ENCODE measurements at places on chromosomes 12 and 14.
A peak's percentile ranks its signal among the peaks of the same experiment; 100 is the strongest.

DNA sequence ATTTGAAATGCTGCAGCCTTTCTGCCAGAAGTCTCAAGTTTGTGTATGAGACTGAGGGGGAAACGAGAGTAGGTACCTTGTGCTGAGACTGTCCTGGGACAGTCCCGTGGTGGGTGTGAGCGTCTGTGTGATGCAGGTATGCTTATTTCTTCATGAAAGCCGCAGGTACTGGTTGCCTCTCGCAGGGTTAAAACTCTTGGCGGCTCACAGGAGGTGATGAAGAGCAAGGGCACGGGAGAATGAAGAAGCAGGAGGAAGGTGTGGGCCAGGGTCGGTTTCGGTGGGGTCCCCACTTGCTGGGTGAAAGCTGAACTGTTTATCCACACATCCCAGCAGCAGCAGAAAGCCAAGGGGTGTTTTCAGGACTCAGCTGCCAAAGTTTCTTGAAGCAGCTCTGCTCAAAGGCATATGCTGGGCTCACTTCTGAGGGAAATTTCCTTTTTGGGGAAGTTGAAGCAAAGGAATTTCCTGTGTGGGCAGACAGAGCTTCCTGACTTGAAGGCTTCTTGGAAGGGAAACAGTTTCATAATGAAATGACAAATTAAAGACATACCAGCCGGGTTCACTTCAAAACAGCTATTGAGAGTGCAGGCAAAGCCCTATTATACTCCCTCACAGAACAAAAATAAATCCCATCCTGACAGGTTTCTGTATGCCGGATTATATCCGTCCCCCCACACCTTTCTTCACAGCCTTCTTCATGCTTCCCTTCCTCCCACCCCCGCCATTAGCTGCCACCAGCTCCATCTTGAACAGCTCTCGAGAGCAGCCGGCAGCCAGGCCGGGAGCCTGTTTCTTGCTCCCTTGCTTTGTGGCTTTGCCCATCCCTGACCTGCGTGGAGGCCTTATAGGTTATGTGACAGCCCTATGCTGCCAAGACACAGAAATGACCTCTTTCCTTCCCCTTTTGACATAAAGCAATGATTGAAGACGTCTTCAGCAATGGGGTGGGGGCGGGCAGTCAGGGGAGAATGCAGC lies 116.6 kb downstream of the ETV6 start:
- DNase-seq, result no peak

- DNase-seq, result no peak
These were observed 296.4 kb downstream of the DPF3 start for GRCh38 chr14:72597252-72598233.

DNA sequence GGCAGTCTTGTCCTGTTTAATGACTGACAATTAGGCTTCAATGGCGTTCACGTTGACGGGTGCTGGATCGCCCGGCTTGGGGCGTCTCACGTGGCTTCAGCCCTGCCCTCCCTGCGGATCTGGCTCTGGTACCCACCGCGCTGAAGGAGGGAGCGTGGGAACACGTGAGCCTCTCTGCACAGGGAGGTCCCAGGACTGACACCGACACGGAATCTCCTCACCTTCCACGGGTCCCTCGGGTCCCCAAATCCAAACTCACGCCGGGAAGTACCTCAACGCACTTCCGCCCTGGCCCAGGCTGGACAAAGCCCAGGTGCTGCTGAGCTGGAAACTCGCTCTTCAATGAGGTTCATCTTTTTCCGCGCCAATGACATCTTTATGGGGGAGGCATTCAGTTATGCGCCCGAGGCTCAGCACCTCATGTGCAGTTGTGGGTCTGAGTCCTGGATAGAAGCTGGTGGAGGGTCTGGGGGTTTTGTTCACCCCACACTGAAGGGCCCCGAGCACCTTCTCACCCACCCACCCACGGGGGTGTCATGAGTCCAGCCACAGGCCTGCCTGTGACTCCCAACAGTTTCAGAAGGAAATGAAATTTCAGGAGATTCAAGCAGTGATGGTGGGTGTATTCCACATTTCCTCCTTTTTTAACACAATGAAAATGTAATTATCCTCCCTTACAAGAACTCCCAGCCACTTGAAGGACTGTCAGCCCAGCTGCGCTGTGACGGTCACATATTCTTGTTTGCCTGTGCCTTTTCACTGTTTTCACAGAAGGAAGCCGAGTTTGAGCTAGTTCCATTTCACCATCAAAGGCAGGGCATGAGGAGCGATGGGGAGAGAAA lies 251.7 kb upstream of the SFSWAP start:
- DNase-seq, result no peak

DNA sequence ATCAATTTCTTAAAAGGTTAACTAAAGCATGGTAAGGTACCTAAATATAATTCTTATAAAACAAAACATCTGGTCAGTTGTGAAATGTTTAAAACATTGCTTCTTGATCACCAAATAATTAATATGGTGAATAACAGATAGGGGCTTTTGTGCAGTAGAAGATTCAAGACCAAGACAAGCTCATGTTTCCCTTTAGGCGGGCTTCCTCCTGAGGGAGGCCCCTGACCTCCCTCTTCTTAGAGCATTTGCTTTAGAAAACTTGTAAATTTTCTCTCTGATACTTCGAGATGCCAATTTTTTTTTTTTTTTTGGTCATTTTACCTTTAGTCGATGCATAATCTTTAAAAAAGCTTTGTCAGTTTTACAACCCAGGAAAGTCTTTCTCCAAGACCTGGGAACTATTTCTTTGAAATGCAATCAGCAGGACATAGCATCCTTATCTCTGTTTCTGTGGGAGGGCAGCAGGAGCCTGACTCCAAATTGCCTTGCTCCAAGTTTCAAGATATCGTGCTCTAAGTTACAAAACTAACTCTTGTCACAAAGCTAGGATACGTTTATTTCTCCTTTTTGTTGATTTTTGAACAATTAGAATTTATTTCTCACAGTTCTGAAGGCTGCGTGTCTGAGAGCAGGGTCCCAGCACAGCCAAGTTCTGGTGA lies 66.6 kb upstream of the BICD1 start:
- DNase-seq, result no peak

DNA sequence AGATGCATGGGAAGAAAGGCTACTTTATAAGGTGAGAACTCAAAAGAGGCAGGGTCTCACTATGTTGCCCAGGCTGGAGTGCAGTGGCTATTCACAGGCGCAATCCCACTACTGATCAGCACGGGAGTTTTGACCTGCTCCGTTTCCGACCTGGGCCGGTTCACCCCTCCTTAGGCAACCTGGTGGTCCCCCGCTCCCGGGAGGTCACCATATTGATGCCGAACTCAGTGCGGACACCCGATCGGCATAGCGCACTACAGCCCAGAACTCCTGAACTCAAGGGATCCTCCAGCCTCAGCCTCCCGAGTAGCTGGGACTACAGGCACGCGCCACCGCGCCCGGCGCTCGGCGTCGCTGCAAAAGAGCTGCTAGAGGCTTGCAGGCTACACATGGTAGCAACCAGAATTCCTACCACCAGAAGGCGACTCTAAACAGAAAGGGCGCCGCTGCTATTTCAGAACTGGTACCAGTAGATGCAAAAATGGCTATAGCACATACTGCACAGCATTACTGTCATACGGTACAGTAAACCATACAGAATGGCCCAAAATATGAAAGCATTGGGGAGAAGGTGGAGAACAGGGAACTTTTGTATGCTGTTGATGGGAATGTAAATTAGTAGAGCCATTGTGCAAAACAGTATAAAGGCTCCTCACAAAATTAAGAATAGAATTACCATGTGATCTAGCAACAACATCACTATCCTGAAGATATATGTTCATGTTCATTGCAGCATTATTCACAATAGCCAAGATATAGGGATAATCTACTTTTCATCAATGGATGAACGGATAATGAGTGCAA lies 1.2 kb upstream of the NEMF start:
- peak; percentile 62 for DNase-seq

DNA sequence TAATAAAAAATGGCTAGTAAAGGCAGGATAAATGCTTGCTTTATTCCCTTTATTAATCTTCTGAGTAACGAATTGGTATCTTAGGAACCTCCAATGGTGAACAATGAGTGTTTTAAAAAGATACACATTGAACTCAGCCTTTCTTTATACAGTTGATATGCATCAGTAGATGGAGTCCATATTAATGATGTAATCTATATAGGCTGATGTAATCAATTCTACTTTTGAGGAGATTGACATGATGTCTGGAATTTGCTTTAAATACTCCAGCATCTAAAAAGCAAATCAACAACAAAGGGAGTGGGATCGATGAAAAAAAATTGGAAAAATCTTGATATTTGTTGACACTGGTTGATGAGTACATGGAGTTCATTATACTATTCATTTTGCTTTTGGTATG lies 106.2 kb downstream of the ANO4 start:
- DNase-seq, result no peak

DNA sequence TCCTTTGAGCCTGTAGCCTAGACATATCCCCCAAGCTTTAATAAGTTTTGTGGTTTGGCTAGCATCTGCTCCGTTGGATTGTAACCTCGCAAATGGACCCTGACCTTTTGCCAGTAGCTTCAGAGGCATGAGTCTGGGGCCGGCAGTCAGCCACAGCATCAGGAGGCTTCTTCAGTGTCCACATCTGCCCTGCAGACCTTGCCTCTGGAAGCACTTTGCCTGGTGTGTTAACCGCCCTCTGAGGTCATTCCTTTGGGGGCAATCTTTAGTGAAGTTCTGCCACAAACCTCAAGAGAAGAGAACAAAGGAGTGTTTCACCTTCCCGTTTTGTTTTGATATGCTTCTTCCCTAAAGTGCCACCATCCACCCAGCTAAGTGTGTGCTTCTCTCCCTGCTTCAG lies 71.4 kb downstream of the GNS start:
- no peak for DNase-seq

GRCh38 chr12:69906411-69907216 lies 81.6 kb downstream of the MYRFL start:
- no peak for DNase-seq

DNA sequence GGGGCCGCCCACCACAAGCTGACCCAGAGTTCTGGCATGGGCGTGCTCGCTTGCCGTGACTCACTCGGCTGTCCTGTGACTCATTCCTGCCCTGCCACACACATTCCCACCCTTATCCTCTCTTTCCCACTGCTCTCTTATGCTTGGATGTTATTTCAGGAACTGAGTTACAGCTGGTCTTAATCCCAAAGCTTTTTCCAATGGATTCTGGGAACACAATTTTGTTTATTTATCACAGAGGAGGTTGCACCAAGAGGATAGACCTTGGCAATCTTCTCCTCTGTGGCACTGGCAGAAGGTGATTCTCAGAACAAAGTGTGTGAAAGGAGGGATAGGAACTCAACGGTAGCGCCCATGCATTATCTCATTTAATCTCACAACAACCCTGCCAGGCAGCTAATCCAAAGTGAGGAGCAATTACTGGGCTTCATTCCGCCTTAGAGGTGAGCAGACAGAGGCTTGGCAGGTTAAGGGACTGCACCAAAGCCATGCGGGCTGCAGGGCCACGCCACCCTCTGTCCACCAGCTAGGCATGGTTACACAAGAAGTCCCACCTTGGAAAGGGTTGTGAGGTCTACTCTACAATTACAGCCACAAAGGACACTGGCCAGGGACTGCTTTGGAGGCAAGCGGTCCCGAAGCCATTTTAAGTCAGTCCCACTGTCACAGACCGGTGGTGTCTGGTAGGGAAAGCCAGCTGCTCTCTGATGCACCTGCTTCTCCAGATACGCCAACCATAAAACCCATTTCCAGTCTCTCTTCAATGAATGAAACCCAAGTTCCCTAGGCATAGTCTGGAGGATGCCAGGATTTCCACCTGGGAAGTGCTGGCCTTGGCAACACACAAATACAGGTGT lies 32.9 kb downstream of the SYNE3 start:
- DNase-seq, result no peak

DNA sequence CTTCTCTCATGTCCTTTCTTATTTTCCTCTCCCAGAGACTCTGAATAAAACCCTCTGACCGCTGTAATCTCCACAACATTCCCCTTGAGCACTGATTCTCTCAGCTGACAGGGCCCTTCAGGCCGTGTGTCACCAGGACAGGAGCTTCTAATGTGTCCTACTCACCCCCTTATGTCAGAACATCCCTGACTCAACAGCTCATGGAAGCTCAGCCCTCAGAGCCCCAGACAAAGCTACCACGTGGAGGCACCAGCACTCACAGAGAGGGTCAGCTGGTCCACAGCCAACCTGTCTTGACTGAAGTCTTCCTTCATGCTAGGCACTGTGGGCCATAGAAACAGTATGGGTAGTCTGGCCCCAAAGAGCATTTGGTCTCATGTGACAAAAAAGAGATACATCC lies 49.8 kb downstream of the SMUG1 start:
- no peak for DNase-seq

GRCh38 chr14:93645200-93645599 lies 143.1 kb downstream of the PRIMA1 start:
- DNase-seq, result no peak

DNA sequence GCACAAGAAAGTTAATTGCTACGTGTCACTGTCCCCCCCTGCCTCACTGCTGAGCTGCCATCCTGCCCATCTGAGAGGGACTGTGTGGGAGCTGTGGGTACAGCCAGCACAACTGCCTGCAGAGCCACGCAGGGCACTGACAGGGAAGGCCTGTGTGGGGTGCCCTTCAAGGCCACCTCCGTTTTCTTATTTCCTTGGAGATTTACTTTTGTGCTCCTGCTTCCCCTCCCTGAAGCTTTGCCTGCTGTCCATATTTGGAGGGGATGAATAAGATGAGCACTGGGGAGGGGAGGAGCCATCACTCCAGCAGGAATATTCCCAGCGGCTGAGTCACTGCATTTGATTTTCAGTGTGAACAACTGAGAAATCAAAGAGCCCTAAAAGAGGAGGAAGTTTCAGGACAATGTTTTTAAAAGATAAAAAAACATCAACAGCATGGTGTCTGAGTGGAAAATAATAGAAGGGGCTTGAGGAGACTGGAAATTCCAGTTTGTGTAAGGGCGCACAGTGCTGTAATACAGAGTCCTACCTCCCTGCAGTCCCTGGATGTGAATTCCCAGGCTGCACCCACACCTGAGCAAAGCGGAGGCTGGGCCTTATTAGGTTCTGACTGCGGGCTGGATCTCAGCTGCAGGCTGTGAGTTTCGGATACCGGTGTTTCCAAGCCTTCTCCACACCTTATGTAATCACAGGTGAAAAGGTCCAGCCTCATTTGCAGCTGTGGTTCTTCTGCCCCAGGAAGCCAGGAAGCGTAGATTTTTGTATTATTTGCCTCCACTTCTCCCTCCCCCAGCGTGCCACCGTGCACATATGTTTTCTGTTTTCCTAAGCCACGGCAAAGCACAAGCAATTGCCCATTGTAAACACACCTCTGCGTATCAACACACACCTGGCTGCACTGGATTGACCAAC lies 192.6 kb upstream of the BCL2L14 start:
- peak; percentile 27 for DNase-seq

DNA sequence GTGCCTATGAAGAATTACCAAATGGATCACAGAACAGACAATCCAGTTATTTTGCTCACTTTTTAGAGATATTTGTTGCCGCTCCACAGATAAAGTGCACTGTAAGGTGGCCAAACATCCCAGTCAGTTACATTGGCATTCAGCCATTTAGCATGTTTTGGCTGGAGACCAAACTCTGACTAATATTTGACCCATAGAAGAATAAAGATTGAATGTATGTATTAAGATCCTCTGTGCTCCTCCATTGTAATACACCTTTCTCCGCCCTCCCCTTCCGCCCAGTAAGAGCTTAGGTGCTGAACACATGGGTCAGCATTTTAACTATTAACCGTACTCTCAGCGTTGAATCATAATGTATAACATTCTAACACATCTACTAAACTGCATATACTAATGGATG lies 163.4 kb downstream of the ANO6 start:
- no peak for DNase-seq

GRCh38 chr12:39095636-39096330 lies 190.4 kb upstream of the CPNE8 start:
- no peak for DNase-seq

- DNase-seq, result no peak
These were observed 196.4 kb downstream of the RGS6 start for GRCh38 chr14:72128629-72129028.
